Left forelimb (tissue), 1 donor: ENCODE measurements at places on chromosomes 1 and 21.

DNA sequence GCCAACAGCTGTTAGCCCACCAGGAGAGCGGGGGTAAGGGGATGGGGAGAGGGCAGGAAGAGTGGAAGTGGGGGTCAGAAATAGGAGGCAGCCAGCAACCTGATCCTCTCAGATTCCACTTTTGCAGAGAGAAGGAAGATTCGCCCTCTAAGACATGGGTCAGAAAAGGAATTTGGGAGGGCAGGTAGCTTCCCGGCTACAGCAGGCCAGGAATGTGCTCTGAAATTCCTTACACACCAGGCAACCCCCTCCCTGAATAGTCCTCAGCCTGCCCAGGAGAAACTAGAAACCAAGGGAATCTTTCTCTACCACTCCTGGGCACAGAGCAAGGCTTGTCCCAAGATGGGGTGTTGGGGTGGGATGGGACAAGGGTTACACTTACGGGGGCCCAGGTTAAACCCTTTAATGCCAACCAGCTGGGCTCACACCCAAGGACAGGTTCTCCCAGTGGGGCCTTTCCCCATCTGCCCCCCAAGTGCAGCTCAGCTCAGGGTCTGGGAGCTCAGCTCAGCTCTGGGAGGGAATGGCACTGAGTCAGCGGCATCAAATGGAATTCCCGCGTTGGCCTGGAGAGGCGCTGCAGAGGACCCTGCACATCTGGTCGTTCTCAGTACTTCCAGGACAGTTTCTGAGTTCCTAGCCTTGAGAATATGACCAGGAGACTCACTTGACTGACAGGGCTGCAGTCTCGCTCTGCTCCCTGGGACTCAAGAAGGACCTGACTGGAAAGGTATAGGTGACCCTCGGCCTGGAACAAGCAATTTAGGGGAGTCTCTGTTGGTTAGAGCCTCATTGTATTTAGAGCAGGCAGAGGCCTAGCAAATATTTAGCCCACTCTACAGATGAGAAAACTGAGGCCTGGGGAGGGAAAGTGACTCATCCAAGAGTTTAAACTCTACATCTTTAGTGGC, 761 bp downstream of the TNNT2 start:
- DNase-seq: no peak

GRCh38 chr1:189834813-189835212, 642.9 kb downstream of the BRINP3 start:
- no peak for DNase-seq

DNA sequence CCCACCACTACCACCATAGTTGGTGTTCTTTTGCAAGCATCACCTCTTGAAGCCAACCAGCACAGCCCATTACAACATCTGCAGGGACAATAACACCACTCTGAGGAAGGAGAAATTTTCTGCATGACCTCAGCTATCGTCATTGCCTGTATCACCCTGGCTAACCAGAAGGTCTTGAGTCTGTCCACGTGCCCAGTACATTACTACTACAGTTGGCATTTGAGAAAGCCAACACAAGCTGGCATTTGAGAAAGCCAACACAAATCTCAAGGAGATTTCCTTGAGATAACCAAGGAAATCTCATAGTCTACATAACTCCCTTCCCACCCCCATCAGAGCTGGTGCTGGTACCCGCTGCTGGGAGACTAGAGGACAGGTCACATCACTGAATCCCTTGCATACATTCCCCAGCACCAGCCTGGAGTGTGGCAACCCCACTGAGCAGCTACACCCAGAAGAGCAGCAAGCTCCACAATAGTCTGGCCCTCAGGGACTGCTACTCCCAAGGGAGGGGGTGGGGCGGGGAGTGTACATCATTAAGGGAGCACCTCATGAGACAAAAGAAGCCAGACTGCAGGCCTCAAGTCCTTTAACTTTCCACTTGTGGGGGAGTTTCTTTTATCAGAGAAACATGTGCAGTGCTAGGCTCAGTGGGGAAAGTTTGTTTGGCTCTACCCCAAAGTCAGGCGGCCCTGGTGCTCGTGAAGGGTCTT, 46.0 kb upstream of the GUCA2A start:
- no peak for DNase-seq

DNA sequence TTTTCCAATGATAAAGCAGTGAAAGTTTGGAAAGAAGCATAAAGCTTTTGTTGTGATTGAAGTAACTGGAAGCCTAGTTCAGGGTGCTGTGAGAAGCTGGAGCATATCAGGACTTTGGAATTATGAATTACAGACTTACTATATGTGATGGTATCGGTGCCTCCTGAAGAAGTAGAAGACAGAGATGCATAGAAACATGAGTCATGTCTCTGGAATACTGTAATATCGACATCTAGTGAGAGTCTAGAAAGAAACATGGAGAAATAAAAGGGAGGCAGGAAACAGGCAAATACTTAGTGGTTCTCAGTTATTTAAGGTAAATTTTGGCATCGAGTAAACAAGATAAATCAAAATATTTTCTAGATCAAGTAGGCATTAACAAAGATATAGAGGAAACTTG, 103.0 kb downstream of the CAMTA1 start:
- no peak for DNase-seq

GRCh38 chr1:100087396-100087795, 45.3 kb downstream of the SASS6 start:
- DNase-seq: no peak
